ENCODE measurements at places on chromosomes 3 and 15.

DNA sequence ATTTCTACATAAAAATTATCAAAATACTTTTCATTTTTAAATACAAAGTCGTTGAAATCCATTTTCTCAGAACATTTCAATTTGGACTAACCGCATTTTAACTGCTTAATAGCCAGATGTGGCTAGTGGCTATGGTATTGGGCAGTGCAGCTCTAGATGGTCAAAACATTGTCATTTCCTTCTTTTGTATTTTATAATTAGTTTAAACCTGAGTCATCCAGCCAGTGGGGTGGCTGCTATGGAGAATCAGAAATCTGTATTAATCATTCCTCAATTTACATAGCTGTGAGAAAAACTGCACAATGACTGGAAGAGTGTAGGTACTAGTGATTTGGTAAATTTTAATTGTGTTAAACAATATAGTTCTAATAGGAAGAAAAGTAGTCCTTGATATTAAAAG, 245.3 kb downstream of the PDZRN3 start:
- no peak for DNase-seq

GRCh38 chr15:76696840-76697239, 208.3 kb downstream of the SCAPER start:
- DNase-seq, result no peak

- no peak for DNase-seq
Observed at GRCh38 chr15:25721605-25721955, 141.5 kb downstream of the ATP10A start.

DNA sequence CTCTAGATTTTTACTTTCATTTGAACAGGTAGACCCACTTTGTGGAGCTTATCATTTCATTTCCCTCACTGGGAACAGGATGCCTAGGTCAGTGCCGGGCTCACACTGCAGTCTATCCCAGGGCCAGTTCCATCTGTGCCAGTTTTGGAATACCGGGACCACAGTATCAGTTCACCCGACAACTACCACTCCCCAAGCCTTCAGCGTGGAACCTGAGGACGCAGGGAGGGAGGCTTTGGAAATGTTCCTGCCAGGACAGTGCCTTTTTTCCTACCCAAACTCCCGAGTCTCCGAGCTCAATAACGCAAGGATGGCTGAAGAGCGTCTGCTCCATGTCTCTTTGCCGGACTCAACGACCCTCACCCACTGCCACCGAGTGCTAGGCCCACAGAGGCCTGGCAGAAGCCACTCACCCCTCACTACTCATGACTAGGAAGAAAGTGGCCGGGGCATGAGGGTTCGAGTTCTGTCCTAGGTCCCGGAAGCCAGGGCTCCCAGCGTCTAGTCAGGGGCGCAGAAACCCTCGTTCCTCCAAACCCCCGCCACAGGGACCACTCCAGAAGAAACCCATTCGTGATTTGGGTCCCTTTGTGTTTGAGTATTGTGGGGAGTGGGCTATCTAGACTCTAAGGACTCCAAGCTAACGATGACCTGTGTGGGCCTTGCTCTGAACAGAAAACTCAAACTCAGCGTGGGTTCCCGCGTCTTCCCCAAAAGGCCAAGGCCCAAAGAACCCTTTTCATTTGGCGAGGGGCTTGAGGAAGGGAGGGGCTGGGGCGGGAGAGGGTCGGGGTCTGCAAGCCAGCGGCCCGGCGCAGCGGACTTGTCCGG, 11.4 kb downstream of the ZIC1 start:
- no peak for DNase-seq

DNA sequence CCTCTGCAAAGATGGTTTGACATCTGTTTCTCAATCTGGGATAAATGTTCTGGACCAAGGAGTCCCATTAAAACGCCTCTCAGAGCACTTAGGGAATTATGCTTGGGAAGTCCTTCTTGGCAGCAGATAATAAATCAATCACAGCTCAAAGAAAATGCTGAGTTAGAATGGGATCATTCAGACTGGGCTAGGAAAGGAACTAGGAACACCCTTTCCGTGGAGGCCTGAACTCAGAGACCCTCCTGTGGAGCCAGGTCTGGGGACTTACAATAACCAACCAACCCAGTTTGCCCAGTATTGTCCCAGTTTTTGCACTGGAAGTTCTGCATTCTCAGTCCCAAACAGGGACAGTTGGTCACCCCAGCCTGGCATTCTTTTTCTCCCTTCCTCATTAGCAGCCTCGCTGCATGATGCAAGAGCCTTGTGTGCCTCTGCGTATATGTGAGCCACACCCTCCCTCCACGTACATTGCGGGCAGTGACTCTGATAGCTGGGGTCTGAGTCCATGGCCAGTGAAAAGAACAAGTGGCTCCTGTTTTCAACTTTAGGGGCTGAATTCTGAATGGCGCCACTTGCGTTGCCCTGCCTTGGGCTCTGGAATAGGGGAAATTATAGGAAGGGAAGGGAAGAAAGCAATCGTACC, 88.7 kb downstream of the SEMA5B start:
- no peak for DNase-seq

DNA sequence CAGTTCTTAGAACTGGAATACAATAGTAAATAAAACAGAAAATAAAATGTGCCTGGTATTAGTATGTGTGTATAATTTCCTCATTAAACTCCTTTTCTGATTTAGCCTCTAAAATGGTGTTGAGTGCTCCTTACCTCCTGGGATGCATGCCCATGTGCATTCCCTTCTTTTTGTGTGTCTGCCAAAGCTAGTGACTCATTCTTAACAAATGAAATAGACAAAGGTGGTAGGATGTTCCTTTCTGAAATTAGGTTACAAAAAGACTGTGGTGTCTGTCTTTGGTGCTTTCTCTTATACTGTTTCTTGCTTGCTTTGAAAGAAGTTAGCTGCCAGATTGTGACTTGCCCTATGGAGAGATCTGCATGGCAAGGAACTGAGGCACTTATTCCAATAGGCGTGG, 623.7 kb downstream of the GRM7 start:
- no peak for DNase-seq

Measured in activated CD4-positive, alpha-beta T cell treated with anti-CD3 and anti-CD28 coated beads, Interleukin-10, Interleukin-2, amounts not matched to agents 100 ng/mL and 50 ng/mL, durations not matched to agents 16 hours and 8 hours (primary cell).